Activated CD4-positive, alpha-beta T cell treated with anti-CD3 and anti-CD28 coated beads, Interleukin-2, amount 50 U/mL, for 24 hours (primary cell): ENCODE measurements at places on chromosomes 6 and 20.

DNA sequence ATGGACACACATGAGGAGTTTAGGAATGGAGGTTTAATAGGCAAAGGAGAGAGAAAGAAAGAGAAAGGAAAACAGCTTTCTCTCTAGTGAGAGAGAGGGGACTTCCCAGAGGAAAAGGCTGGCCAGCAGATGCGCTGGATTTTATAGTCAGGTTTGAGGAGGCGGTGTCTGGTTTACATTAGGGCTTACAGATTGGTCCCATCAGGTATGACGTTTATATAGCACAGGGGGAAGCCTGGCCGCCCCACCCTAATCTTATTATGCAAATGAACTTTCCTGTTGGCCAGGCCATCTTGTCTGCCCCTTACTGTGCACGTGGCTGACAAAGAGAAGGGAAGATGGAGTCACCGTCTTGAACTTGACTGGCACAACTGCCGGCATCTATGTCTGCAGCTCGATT, 86.6 kb upstream of the QKI start:
- DNase-seq, result no peak

- no peak for DNase-seq
Observed at GRCh38 chr20:42082611-42083010, 464.4 kb upstream of the CHD6 start.

GRCh38 chr6:145096846-145097245, 638.5 kb downstream of the EPM2A start:
- DNase-seq, result no peak

- DNase-seq, result no peak
Observed at GRCh38 chr20:32681175-32682084, 7.7 kb upstream of the C20orf203 start.

DNA sequence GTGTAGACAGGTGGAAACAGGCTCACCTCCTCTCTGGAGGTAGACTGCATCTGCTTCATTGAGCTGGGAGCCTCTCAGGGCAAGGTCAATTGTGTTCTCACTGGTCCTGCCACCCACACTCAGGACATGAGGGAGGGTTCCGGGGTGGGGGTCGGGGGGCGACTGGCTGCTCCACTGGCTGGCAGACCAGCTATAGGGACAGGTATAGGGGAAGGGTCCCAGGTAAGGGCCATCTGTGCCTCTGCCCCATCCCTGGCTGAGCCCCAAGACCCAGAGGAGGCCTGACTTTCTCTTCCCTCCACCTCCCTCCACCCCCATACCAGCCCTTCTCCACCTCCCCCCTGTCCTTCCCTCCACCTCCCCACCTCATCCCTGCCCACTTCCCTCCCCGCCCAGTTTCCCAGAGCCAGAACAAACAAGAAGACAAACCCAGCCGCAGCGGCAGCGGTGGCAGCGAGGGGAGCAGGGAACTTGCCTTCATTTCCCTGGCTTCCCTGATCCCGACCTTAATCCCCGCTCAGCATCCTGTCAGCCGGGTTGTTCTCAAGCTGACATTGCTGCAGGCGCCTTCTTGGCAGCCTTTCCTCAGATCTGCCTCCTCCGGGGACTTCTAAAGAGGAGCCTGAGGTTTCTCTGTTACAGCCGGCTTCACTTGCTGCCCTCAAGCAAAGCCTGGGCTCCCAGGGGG, 18.3 kb upstream of the FOXP4 start:
- no peak for DNase-seq

- DNase-seq, result no peak
Observed at GRCh38 chr6:14618759-14619418, 501.3 kb downstream of the CD83 start.

GRCh38 chr20:14997791-14998190, 660.4 kb upstream of the FLRT3 start:
- no peak for DNase-seq

- no peak for DNase-seq
Observed at GRCh38 chr6:98601716-98602115, 232.7 kb upstream of the POU3F2 start.

DNA sequence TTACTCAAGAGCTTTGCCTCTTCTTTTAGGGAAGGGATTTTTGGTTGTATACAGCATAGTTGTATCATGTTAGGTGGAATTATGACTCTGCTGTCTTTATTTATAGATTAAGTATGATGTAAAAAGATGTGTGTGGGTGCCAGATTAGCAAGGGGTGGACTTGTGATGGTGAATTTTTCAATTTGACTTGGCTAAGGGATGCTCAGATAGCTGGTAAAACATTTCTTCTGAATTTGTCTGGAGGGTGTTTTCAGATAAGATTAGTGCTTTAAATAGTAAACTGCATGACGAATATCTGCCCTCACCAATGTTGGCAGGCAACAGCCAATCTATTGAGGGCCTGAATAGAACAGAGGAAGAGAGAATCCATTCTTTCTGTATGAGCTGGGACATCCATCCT, 173.3 kb upstream of the TNFAIP3 start:
- DNase-seq, result no peak

GRCh38 chr20:18808712-18809111, 4.9 kb upstream of the SCP2D1 start:
- DNase-seq, result no peak

DNA sequence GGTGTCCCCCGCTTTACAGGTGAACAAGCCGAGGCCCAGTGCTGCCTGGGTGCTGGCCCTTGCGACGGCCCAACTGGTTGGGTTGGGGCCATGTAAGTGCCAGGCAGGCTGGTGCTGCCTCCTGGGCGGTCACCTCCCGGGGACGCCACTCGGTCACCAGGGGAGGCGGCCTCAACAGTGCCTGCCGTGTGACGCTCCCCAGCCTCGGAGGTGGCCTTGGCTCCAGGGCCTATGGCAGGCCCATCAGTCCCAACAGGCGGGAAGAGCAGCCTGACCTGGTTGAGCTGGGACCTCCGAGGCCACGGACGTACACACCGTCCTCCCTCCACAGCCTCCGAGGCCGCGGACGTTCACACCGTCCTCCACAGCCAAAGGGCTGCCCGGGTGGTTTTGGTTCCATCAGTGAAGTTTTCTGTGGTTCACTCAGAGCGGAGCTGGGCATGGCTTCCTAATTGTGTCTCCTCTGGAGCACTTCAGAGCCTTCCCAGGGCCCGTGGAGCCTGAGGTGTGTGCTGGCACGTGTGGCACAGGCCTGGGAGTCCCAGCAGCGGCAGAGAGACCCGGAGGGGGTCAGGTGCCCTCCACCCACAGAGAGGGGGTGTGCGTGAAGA, 19.3 kb upstream of the SLCO4A1 start:
- no peak for DNase-seq

DNA sequence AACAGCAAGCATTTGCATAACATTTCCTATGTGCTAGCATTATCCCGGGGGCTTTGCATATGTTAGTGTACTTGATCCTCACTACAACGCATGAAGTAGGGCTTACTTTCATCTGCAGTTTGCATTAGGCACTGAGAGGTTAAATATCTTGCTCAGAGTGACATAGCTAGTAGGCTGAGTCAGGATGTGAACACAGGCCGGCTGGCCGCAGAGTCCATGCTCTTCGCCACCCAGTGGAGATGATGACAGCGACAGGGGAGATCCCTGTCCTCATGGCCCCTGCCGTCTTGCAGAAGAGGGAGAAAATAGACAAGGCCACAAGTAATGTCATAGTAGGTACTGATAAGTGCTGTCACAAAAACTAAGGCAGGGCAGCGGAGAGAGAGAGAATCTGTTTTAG, 46.9 kb downstream of the LYRM4 start:
- DNase-seq, result no peak

- DNase-seq, result no peak
Observed at GRCh38 chr6:125190667-125191066, 37.1 kb downstream of the TPD52L1 start.

DNA sequence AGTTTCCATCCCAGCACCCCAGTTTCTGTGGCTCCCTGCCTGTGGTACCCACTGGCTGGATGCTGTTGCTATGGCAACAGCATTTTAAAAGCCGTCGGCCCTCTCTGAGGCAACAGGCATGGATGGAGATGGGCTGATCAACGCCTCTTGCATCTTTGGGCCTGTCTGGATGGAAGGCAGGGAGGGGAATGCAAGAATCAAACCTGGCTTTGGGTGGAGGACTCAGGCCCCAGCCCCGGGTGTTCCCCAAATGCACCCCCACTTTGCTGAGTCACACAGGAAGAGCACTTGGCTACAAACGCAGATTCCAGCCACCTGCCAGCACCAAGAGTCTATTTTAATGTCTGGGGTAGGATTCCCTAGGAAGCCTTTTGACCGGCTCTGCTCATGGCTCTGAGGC, 45.7 kb upstream of the TGM2 start:
- no peak for DNase-seq

GRCh38 chr6:128507337-128508310, 12.8 kb downstream of the PTPRK start:
- no peak for DNase-seq

DNA sequence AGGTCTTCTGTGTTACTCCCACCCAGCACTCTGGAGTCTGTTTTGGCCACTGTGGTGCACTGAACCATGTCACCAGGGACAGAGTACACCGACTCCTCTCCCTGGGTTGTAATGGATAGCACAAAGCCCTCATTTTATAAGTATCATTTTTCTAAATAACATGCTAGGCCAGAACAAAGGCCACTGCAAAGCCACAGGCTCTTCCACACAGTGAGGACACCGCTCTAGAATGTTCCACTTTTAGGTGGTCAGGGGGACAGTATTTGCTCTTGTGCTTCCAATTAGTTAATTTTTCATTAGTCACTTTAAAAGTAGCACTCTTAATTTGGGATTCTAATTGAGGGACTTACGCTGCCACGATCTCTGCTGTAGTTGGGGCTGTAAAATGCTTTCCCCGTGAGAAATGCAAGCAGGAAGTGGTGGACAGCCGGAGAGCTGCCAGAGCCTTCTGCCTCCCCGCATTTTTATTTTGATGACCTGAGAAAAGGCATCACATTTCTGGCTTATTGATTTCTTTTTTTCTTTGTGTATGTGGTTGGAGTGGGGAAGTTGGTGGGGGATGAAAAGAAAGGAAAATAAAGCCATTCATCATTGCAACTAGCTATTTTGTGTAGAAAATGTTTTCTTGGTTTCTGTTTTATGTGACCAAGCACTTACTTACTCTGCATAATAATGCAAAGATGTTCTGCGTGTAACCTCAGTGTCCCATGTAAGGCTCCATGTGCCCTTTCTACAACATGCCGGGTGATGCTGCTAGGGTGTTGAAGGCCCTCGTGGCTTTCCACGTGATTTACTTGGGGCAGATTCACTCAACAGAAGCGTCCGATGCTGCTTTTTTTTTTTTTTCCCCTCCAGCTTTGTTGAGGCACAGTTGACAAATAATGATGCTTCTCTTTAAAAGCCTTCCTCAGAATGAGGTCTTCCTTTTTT, 195.9 kb downstream of the SASH1 start:
- DNase-seq, result no peak

DNA sequence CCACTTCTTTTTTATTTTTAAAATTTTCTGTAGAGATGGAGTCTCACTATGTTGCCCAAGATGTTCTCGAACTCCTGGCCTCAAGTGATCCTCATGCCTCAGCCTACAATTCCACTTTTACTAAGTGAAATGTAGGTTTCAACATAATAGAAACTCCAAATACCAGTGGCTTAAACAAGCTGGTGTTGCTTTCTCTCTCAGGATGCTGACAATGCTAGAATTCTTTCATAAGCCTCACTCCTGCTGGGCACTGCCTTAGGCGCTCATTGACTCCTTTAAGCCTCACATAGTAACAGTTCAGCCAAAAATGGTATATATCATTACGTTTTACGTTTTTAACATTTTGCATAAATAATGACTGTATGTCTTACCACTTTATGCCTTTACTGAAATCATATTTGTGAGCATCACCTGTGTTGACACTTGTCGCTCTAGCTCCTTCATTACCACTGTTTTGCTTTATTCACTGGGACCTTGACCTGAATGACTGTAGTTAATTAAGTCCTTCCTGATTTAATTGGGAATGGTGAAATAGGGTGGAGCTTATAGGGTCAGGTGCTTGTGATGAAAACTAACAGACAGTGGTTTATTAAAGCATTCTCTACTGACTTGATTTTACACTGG, 3.9 kb upstream of the CST9 start:
- no peak for DNase-seq

GRCh38 chr6:167858086-167858591, 31.4 kb downstream of the AFDN start:
- no peak for DNase-seq

- DNase-seq, result no peak
Observed at GRCh38 chr6:156191895-156192294, 585.3 kb upstream of the ARID1B start.

DNA sequence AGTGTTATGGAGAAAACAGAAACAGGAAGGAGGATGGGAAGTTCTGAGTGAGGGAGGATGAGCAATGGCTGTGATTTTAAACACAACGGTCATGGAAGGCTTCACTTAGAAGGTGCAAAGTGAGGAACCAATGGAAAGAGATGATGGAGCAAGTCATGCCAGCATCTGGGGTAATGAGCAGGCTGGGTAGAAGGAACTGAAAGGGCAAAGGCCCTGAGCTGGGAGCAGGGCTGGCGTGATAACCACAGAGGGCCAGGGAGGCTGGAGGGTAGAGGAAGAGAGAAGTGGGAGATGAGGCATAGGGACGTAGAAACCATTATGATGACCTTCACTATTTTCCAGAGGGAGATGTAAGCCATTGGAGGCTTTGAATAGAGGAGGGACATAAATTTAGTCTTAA, 43.6 kb downstream of the NHLRC1 start:
- DNase-seq, result no peak

- no peak for DNase-seq
Observed at GRCh38 chr6:85015396-85015990, 251.1 kb upstream of the TBX18 start.

GRCh38 chr6:111485342-111485741, 2.3 kb upstream of the REV3L start:
- DNase-seq, result no peak

DNA sequence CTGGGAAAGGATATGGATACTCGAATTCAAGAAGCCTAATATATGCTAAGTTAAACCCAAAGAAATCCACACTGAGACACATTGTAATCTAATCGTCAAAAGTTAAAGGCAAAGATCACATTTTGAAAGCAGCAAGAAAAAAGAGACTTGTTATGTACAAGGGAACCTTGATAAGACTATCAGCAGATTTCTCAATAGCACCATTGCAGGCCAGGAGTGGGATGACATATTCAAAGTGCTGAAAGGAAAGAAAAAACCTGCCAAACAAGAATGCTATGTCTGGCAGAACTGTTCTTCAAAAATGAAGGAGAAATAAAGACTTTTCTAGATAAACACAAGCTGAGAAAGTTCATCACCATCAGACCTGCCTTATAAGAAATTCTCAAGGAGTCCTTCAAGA, 75.2 kb downstream of the COL21A1 start:
- DNase-seq, result no peak

GRCh38 chr6:81985191-81985590, 232.7 kb upstream of the TENT5A start:
- DNase-seq, result no peak

GRCh38 chr6:170317718-170318117, 11.2 kb downstream of the FAM120B start:
- DNase-seq, result no peak

- no peak for DNase-seq
Observed at GRCh38 chr6:49978332-49979226, 9.2 kb upstream of the DEFB113 start.
